Mucosa of gallbladder (tissue), 1 donor: ENCODE measurements at places on chromosomes 13 and 19.

DNA sequence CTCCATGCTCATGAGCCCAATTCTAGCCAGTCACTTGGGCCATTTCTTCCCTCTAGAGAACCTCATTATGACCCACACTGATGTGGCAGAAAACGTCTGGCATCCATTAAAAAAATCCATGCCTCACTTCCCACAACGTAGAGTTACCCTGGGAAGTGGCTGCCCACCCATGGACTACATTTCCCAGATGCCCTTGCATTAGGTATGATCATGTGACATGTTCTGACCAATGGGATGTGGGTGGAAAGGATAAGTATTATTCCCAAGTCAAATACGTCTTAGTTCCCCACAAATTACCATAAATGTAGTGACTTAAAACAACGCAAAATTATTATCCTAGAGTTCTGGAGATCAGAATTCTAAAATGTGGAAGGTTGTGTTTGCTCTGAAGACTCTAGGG lies 47.9 kb upstream of the ZNRF4 start:
- DNase-seq = no peak

GRCh38 chr13:114142640-114143490 lies 10.4 kb upstream of the RASA3 start:
- peak; percentile 35 for DNase-seq

GRCh38 chr13:40076765-40077362 lies 421.4 kb downstream of the COG6 start:
- DNase-seq = no peak

DNA sequence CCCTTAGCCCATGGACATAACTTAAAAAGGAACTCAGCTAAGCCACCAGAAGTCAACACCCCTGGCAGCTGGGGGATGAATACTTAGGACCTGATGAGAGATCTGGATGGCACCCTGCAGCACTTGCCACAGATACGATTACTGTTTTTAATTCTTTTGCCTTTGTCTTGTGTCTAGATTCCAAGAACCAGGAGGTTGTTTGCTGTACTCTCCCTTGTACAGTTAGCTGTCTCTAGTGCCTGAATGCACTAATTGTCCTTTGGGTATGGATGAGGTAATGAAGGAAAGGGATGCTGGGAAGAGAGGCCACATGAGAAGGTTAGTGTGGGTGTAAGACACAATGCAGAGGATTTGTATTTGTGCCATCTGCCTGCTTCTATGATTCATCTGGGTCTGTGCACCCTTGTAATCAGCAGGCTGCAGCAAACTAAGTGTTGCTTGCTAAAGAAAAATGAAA lies 385.8 kb downstream of the KCNRG start:
- DNase-seq = no peak

DNA sequence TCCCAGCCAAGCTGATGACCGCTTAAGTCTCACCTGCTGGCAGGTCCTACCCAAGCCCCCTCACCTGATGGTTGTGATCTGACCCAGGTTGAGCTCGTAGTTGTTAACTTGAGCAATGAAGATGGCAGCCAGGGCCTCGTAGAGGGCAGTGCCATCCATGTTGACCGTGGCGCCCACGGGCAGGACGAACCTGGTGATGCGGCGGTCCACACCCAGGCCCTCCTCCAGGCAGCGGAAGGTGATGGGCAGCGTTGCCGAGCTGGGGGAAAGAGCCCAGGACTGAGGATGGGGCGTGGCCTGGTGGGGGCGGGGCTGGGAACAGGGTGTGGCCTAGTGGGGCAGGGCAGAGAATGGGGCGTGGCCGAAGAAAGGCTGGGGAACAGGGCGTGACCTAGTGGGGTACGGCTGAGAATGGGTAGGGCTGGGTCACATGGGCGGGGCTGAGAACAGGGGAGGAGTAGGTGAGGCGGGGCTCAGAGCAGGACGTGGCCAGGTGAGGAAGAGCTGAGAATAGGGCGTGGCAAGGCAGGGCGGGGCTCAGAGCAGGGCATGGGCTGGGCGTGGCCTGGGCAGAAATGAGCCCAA lies 12.9 kb downstream of the OR7C2 start:
- no peak for DNase-seq

GRCh38 chr19:54029301-54029700 lies 34.4 kb downstream of the VSTM1 start:
- no peak for DNase-seq

DNA sequence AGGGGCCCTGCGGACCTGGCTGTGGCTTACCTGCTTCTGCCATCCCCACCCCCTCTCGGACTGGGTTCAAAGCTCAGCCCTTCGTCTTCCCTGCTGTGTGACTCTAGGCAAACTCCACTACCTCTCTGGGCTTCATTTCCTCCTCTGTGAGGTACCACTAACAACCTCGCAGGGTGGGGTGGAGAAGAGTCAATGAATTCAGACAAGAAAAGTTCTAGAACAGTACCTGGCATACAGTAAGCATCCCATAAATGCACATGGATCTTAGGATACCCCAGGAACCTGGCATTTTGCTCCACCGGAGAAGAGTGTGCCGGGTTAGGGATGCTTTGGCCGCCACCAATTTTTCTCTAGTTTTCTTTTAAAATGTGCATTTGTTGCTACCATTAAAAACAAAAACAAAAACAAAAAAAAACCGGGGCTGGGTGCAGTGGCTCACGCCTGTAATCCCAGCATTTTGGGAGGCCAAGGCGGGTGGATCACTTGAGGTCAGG lies 3.4 kb downstream of the TLE5 start:
- DNase-seq = no peak
